ENCODE measurements at places on chromosomes 7 and 10.

- no peak for DNase-seq
These were observed 18.2 kb downstream of the COL17A1 start for GRCh38 chr10:104067525-104067924.

DNA sequence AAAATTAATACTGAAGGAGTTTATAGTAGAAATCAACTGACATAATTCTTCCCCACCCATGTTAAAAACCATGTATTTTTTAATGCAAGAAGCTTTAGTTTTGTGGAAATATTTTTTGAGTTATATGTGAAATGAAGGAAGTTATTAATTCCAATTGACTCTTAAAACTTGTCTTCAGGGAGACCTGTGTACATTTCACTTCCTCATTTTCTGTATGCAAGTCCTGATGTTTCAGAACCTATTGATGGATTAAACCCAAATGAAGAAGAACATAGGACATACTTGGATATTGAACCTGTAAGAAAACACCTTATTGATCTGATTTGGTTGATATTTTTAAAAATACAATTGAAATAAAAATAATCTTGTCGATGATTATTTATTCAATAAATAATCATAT is 33.3 kb downstream of the CD36 start:
- DNase-seq: no peak

DNA sequence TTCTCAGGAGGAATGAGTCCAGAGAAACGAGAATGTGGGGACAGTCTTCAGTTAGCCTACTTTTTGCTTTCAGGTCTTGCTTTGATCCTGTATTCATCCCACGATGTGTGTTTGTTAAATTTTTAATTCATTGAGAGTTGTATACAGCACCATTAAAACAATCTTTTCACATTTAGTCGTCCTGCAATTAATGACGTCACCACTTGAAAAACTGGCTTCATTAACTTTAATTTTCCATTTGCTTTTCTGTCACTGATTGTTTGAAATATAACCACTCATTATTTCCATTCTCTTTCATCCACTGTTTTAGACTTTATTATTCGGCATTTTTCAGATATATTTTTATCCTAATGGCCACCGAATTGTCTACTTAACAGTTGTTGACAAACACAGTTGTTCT is 146.9 kb downstream of the TFEC start:
- DNase-seq: no peak

DNA sequence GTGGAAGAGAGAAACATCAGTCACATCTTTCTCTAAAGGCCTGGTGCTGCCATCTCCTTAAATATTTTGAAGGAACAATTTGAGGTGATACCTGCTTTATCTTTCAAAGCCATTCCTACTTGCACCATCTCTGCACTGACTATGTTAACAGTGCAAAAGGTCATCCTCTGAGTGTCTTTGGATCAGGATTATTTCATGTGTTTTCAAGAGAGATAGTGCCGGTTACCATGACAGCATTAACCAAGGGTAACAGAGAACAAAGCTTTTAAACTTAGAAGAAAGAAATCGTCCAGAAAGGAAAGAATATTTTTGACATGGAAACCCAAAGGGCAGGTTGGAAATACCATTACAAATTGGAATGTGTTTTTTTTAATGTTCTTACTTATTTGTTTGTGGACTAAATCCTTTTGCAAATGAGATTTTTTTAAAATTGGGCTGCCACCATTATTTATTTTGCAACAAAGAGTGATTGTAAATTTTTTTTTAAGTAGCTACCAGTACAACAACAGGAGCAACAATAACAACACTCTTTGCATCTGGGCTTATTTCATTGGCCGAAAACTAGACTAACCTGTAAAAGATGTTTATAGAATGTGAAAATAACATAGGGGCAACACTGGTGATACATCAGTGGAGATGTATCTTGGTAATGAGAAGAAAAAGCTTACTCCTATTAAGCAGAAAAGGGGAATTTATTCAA is 234.2 kb downstream of the CREB5 start:
- no peak for DNase-seq

- DNase-seq: peak; percentile 67
These were observed 453 bp downstream of the SFMBT2 start for GRCh38 chr10:7410301-7410861.

- DNase-seq: no peak
These were observed 100.9 kb downstream of the PODXL start for GRCh38 chr7:131455546-131455945.

- DNase-seq: no peak
These were observed 35.1 kb downstream of the SMNDC1 start for GRCh38 chr10:110269374-110270318.

DNA sequence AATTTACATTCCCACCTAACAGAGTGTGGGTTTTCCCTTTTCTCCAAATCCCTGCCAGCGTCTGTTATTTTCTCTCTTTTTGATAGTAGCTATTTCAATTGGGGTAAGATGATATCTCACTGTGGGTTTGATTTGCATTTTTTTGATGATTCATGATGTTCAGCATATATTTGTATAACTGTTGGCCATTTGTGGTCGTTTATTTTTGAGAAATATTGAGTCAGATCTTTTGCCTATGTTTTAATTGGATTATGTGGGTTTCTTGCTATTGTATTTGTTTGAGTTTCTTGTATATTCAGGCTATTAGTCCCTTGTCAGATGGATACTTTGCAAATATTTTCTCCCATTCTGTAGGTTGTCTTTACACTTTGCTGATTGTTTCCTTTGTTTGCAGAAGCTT is 193.8 kb downstream of the ABCA13 start:
- DNase-seq: no peak

GRCh38 chr10:23078114-23078513 is 17.3 kb upstream of the MSRB2 start:
- no peak for DNase-seq

- no peak for DNase-seq
These were observed 2.3 kb downstream of the WNT2 start for GRCh38 chr7:117320523-117320922.

GRCh38 chr10:118272149-118272721 is 69.9 kb downstream of the FAM204A start:
- DNase-seq: no peak

DNA sequence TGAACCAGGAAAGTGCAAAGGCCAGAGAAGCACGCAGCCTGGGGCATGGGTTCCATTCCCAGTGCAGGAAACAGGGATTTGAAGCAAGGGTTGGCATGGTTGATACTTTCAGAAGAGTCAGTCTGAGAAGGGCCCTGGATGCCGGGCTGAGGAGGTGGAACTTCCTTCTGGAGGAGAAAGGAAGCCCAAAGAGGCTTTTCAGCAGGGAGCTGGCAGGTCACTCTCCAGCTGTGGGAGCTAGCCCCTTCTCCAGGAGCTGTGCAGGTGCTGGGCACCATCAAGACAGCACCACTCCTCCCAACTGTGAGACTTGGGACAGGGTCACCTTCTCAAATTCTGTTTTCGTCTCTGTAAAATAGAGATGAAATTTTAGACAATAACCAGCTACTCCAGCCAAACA is 169.8 kb downstream of the ZNF248 start:
- no peak for DNase-seq

DNA sequence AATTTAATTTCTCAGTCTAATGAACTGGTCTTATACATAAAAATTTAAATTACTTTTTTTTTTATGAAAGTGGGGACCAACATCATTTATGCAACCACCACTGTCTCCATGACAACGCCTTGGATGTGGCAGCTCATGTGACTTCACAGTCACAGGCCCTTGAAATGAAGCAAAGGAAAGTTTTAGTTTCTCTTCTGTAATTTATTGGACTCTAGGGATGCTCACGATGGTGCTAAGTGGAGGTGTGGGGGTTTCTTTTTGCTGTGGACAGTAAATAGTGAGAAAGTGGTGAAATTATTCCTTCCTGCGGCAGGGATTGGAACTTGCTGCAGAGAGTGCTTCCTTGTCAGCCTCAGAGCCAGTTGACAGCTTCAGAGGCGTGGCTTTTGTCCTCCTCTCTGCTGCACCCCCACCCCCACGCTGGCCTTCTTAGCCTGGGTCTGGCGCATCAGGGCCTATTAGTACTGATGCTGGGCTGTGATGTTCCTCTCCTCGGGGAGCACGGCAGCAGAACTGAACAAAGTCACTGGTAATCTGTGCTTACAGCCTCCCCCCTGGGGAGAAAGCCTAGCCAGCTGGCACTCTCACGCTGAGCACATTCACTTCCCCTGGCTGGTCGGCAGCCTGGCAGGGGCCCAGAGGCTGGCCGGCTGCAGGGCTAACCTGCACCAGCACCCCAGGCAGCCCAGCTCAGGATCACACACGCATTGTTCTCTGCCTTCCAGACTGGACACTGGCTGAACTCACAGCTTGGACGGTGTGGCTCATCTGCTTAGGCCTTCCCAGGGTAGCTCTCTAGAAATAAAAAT is 517.5 kb upstream of the GALNT17 start:
- no peak for DNase-seq

DNA sequence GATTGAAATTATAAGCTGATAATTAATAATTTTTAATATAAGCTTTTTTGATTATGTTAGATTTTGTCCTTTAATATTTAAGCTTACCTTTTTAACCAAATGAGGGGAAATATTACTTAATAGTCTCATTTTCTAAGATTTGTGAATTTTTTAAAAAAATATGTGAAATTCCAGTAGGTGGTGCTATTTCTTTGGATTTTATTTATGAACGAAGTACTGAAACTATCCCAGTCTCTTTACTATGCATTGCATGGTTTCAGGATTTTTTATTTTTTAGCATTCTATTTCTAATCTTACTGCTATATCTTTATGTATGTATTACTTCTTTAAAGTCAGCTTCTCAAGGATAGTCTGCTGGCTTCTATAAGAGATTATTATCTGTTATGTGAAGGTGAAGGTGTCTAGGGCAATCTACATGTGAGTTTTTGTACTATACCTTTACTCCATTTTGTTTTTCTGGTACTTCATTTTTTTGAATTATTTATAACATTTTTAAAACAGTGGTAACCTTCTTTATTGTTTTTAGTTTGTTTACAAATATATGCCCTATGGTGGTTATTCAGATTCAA is 78.3 kb downstream of the ATRNL1 start:
- no peak for DNase-seq

GRCh38 chr10:94218493-94219183 is 144.1 kb downstream of the NOC3L start:
- no peak for DNase-seq

GRCh38 chr10:35058686-35059085 is 31.5 kb downstream of the CUL2 start:
- no peak for DNase-seq

- DNase-seq: no peak
These were observed 244.6 kb downstream of the BUB3 start for GRCh38 chr10:123398756-123399155.

DNA sequence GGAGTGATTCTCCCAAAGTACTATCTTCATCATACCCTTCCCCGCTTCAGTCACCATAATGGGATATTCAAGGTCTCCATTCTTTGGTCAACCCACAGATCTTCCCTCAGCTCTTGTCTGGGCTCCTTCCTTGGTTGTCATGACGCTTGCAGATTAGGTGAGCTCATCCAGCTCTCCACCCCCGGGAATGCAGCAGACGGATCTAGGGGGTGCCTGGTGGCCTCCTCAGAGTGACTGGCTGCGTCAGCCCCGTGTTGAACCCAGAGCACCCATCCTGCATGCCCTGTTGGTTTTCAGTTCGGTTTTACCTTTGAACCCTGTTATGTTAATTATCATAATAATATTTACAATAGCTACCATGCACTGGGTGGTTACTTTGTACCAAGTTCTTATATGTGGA is 6.4 kb downstream of the NEURL1 start:
- DNase-seq: no peak

DNA sequence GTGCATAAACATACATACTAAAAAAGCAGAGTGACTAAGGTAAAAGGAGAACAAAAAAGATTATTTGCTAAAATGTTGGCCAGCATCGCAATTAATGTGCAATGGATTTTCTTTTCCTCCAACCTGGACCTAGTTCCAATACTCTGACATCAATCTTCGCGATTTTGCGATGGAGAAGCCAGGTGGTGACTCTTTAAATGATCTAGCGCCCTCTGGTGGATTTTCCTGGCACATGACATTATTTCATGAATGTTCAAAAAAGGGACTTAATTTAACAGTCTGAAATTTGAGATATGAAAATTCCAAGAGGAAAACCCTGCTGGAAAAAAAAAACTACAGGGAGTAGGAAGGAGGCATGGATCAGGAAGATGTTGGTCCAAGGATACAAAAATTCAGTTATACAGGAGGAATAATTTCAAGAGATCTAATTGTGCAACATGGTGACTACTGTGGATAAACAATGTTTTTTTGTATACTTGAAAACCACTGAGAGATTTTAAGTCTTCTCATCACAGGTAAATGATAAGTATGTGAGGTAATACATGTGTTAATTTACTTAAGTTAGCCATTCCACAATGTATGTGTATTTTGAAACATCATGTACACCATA is 4.3 kb upstream of the KCNMA1 start:
- DNase-seq: peak; percentile 72

DNA sequence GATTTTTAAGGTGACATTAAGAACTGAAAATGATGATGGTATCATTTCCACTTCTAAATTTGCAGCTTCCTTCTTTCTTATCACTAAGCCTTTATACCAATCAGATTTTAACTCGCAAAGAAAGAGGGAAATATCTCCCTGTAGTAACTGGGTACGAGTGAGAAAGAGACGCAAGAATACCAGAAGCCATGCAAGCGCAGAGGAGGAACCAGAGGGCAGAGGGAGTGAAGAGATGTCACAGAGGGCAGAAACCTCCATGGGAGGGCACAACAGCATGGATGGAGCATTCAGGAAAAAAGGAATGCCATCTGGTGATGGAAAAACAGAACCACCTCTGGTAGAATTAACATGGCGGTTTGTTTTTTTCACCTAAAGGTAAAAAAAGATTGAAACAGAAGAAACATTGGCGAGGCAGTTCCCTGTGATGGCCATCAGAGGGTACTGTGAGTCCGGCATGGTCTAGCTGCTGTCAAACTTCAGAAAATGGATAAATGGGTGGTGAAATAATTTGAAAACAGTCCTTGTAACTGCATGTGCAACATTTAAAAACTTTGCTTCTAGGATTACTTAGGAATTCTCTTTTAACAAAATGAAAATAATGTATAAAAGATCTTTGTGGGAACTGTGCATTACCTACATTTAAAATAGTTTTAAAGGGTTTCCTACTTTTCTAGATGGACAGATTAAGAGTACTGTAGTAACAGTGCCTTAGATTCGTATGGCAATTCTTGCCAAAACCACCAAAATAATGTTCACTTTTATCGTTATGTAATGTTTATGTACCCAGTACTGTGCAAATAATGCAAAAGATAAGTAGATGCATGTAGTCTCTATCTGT is 91.8 kb downstream of the ARHGAP12 start:
- DNase-seq: no peak
